K562 (cell line): ENCODE measurements at places on chromosomes 6 and 20. TPM values are rescaled to one million over a fixed set of nuclear protein-coding genes. Genes with fewer than 3 reads are reported as not detected.

- peak; percentile 28 for DNase-seq
Measured at GRCh38 chr20:38804682-38805501, 605 bp upstream of the PPP1R16B start.

DNA sequence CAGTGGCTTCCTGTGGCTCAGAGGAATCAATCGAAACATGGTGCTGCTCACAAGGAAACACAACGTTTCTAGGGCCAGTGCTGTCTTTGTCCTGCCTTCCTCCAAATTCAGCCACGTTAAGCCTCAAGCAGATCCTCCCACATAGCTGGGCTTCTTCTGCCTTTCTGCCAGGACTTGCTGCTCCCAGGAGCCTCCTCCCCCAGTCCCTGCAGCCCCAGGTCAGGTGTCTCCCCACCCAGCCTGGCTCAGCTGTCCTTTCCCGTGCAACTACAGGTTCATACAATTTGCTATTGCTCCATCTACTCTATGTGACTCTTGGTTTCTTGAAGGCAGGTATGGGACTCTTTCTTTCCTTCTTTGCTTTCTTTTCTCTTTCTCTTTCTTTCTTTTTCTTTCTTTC, 215.3 kb upstream of the RNF24 start:
- DNase-seq, result no peak

- no peak for DNase-seq
Measured at GRCh38 chr20:1438361-1438760, 28.3 kb downstream of the NSFL1C start.

GRCh38 chr6:25202504-25202903, 76.7 kb upstream of the CARMIL1 start:
- DNase-seq, result no peak

DNA sequence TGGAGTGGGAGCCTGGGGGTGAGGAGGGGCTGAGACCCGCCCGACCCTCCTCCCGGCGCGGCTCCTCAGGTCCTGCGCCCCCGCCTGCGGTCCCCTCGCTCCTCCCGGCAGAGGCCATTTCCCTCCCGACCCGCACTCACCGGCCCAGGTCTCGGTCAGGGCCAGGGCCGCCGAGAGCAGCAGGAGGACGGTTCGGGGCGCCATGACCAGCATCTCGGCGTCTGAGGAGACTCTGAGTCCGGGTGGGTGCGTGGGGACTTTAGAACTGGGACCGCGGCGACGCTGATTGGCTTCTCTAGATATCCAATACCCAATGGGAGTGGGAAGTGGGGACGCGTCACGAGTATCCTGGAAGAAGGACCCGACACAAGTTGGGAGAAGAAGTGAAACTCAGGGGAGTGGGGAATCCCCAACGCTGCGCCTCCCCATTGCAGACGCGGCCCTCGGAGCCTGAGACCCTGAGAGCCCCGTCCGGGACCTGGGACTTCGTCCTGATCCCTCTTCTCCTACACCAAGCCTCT, at the start of gene HLA-B:
Gene HLA-B (minus strand): TSS at position 234 of the 521 bp plus-strand sequence. CDS start 21 bp downstream, at position 213.
- DNase-seq, result peak; percentile 31

- no peak for DNase-seq
Measured at GRCh38 chr6:101937108-101937507, 543.6 kb downstream of the GRIK2 start.

- DNase-seq, result no peak
Measured at GRCh38 chr6:150099546-150099945, 30.6 kb upstream of the ULBP3 start.

DNA sequence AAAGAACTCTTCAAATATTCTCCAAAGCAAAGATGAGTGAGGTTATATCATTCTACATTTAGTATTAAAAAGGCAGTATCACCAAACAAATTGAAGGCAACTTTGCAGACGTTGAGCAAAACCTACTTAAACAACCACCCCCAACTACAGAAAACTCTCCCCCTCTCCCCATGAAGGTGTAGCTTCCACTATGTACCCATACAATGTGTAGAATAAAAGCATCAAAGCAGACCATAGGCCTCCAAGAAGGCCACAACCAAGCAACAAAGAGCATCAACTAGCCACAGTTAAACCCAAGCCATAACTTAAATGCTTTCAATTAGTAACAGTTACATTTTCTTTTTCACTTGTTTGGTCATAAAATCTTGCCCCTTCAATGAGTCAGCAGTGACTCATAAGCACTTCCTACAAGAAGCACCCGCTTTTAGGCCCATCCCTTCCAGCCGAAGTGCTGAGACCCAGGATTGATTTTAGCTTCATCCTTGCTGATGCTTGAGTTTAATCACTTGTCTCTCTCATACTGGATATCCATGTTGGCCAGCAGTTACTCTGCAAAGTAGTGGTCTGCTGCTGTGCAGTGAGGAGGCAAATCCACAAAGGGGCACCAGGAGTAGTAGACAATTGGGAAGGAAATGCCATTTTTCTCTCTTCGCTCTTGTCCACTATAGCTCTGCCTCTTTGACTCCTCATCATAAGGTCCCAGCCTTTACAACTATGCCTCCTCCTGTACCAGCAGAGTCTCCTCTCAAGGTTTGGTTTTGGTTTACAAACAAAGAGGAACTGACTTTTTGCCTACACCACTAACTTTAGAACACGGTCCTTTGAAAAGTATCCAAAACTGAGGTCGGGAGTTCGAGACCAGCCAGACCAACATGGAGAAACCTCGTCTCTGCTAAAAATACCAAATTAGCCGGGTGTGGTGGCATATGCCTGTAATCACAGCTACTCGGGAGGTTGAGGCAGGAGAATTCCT, 8.4 kb upstream of the NUP153 start:
- peak; percentile 88 for DNase-seq

DNA sequence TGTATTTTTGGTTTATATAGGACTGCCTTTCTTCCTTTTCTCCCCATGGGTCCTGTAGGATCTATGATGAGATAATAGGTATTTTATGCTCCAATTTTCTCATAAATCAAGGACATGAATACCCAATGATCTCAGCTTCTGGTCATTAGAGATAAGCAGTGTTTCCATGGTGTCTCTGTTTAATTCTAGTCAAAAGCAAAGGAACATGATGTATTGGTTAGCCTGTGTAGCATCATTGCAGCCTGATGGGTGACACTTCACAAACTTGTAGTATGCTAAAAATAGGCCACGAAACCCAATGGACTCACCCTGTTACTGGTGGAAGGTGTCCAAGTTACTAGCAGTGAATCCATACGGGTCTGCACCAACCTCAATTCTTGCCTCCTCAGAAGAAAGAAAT, 116.2 kb upstream of the SNX9 start:
- no peak for DNase-seq

DNA sequence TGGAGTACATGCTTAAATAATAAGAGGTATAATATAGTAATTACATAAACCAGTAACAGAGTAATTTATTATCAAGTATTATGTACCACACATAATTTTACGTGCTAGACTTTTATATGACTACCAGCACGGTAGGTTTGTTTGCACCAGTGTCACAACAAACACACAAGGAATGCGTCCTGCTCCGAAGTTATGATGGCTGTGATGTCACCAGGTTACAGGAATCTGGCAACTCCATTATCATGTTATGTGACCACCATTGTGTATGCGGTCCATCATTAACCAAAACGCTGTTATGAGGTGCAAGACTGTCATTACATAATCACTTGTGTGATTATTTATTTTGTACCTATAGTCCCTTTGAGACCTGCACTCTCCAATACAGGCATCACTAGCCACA, 235.2 kb upstream of the PMEPA1 start:
- DNase-seq, result no peak

DNA sequence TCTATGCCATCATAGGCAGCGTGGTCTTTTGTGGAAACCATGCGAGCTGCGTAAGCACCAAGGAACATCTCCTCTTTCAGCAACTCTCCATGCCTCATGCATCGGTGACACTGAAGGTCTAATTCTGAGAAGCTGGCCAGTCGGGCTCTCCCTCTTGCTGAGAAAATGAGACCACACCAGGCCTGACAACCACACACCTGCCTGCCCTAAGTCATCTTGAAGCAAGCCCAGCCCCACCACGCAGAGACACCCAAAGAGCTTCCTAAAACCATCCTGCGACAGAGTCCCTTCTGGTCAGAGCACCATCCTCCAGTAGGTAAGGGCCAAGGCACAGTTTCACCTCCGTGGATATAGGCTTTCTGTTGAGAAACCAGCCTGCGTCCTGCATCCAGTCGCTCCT, 26.6 kb downstream of the PREX1 start:
- DNase-seq, result no peak

- no peak for DNase-seq
Measured at GRCh38 chr20:34643928-34644327, 33.0 kb downstream of the PIGU start.

DNA sequence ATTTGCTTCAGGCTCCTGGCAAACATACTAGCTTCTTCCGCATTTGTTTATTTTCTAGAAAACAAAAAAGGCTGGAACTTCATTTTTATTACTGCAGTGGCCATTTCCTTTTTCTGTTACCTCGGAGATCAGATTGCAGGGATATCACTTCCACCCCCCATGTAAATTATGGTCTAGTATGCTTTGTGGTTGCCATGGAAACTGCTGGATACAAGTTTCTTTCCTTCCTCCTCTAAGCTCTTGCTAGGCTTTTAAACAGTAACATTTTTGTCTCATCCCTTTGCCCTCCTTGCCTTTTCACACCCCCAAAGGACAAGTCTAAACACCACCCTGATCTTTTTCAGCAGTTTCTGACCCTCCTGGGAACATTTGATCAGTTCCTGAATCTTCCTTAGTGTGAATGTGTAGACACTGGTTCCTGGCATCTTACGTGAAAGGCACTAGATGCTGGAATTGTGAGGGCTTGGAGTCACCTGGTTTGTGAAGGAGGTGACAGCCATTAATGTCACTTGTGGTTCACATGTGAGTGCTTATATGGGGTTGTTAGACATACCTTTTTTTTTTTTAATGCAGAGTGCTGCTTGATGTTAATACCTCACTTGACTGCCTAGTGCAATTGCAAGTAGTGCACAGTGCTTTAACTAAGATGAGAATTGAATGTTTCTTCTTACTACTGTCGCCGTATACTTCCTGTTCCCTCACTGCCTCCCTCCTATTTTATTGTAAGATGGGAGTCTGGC, 181.6 kb downstream of the JARID2 start:
- DNase-seq, result no peak

GRCh38 chr6:45072016-45072415, 256.1 kb upstream of the RUNX2 start:
- no peak for DNase-seq

GRCh38 chr6:9370480-9370879, 935.1 kb upstream of the SLC35B3 start:
- no peak for DNase-seq

DNA sequence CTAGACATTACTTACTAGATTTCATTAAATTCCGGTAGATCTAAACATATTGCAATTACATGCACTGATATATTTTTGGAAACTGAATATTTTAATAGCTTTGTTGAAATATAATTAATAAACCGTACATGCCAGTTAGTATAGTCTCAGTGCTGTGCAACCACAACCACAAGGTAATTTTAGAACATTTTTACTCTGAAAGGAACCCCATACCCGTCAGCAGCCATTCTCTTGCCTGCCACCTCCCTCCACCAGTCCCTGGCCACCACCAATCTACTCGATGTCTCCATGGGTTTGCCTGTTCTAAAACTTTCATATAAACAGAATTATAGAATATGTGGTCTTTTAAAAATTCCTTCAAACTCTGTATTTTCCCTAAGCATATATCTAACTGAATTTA, 293.9 kb downstream of the THBS2 start:
- DNase-seq, result no peak

- no peak for DNase-seq
Measured at GRCh38 chr6:126385536-126385935, 45.6 kb downstream of the CENPW start.

GRCh38 chr6:163943607-163944385, 529.3 kb downstream of the QKI start:
- no peak for DNase-seq

GRCh38 chr6:29720863-29721262, 2.4 kb upstream of the HLA-F start:
- DNase-seq, result no peak

- peak; percentile 48 for DNase-seq
Measured at GRCh38 chr6:26309731-26310142, 55.3 kb upstream of the BTN3A2 start.

- no peak for DNase-seq
Measured at GRCh38 chr6:5095236-5095635, 10.1 kb downstream of the PPP1R3G start.

DNA sequence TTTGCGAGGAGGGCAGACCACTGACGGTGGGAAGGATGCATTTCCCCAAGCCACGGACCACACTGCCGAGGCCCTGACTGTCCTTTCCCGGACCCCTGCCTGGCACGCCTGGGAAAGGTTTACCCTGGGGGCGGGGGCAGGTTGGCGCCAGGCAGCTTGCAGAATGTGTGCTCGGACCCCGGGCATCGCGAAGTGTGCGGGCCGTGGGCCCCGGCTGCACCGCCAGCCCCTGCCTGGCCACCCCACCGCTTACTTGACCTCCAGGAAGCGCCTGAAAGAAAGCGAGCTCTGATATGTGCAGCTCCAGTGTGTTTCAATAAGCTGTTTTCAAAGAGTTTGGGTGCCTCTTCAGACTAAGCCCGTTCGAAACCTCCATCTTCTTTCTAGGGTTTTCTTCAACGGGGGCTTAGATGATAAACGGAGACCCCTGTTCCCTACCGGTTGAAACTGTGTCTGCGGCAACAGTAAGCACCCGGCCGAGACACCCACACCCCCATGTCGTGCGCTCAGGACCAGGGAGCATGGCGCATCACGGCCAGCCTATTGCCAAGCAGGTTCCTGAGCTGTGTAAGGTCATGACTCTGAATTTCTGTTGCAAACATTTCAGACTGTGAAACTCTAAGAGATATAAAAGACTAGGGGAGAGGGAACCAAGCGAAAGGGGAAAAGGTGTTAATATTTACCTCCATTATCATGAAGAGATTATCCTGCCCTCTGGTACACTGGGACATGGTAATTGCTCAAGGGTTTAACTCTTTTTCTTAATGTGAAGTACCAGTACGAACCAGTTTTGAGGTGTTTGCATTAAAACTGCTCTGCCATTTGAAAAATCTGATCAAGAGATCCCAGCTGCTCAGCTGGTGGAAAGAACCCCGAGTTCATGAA, 231.2 kb upstream of the FOXQ1 start:
- DNase-seq, result no peak

GRCh38 chr6:134132494-134133141, 80.2 kb upstream of the SLC2A12 start:
- no peak for DNase-seq

- DNase-seq, result no peak
Measured at GRCh38 chr6:22888163-22888752, 318.9 kb downstream of the HDGFL1 start.

GRCh38 chr6:3926150-3926482, 76.9 kb downstream of the FAM50B start:
- no peak for DNase-seq

ADAM33 gene
- not detected in 2 replicates for total RNA-seq

ANKRD66 gene
- total RNA-seq, result not detected in 2 replicates

PRKN gene
- 0.24 TPM in 1 of 2 replicates, not detected in the other for total RNA-seq

SLC22A1 gene
- 0.54 and 0.60 TPM in 2 replicates for total RNA-seq

NDUFAF5 gene
- total RNA-seq, result 27.8 and 33.1 TPM in 2 replicates

TAGAP gene
- 0.07 and 0.27 TPM in 2 replicates for total RNA-seq

PPP1R14C gene
- total RNA-seq, result 14.1 and 15.6 TPM in 2 replicates

COL9A3 gene
- total RNA-seq, result 1.3 and 1.7 TPM in 2 replicates

ATP9A gene
- total RNA-seq, result 0.42 and 0.62 TPM in 2 replicates

MLN gene
- total RNA-seq, result not detected in 2 replicates

SPATA25 gene
- 0.49 and 0.95 TPM in 2 replicates for total RNA-seq

THBS2 gene
- total RNA-seq, result 0.11 and 0.27 TPM in 2 replicates

TRIM10 gene
- total RNA-seq, result 0.58 and 0.86 TPM in 2 replicates

TMEM74B gene
- total RNA-seq, result 18.3 and 18.5 TPM in 2 replicates
